IMR-90 (cell line): ENCODE measurements at places on chromosomes 6 and 20. TPM values are rescaled to one million over a fixed set of nuclear protein-coding genes. Genes with fewer than 3 reads are reported as not detected.

GRCh38 chr20:2816583-2817340 is 598 bp downstream of the TMEM239 start:
- DNase-seq, result peak; percentile 9

- no peak for DNase-seq
Observed at GRCh38 chr6:123480986-123481385, 155.8 kb downstream of the TRDN start.

GRCh38 chr6:30071081-30071818 is 4.3 kb downstream of the PPP1R11 start:
- DNase-seq, result peak; percentile 15

- no peak for DNase-seq
Observed at GRCh38 chr20:8267009-8267408, 134.9 kb downstream of the PLCB1 start.

- DNase-seq, result no peak
Observed at GRCh38 chr6:148983101-148983761, 236.4 kb downstream of the UST start.

DNA sequence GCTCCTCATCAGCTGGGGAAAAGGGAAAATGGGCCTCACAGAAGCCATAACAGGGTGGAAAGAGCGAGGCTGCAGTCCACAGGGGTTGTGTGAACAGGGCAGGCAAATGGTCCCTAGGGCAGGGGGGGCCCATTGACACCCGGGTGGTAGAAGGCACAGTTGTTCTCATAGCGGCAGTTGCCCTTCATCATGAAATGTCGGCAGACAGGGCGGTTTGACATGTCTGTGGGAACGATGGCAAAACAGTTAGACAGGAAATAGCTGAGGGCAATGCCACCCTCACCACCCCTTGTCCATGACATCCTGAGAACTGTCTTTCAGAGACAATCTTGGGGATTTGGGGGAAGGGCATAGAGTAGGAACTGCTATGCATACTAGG is 15.6 kb downstream of the PPP1R10 start:
- DNase-seq, result no peak

DNA sequence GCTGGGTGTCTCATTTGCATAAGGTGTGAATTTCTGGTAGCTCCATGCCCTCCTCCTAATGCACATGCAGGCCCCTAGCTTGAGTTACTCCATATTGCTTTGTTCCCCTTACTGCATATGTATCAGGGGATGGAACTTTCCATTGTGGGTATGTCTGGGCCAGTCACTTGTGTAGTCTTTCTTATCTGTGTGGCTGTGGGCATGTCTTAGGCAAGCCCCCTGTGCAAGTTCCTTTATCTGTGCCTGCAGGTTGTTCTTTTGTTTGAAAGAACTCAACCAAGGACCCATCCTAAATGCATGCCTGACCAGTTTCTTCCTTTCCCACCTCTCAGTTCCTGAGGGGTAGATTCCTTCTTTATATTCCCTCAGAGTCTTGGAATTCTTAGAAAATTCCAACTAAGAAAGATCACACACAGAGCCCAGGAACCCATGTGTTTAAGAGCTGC is 23.6 kb downstream of the MBOAT1 start:
- no peak for DNase-seq

DNA sequence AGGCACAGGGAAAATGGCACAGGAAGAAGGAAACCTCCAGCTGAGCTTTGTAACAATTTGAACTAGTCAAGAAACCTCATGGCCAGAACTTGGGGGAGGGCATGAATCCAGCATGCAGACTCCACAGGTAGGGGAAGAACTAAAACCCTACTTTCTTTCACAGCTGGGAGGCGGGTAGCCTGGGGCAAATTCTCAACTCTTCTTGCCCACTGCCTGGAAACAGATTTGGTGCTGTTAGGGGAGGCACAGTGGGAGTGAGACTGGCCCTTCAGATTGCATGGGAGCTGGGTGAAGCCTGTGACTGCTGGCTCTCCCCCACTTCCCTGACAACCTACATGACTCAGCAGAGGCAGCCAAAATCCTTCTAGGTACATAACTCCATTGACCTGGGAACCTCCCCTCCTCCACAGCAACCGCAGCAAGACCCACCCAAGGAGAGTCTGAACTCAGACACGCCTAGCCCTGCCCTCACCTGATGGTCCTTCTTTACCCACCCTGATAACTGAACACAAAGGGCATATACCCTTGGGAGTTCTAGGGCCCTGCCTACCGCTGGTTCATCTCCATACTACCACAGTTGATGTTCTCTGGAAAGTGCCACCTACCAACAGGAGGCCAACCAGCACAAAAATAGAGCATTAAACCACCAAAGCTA is 37.2 kb upstream of the TRIM27 start:
- no peak for DNase-seq

DNA sequence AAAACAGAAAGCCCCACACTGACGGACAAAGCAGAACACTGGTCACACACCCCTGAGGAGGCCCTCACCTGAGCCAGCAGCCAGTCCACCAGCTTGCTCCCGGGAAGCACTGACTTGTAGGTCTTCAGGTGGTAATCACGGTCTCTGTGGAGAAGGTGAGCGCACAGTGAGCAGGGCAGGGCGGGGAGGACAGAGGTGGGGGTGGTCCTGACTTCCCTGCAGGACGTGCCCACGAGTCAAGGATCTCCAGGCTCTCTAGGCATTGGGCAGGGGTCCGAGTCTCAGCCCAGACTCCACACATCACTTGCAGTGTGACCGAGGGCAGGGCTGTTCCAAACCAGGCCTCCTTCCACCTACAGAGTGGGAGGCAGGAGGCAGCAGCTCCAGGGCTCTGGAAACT is 151.7 kb downstream of the PREX1 start:
- DNase-seq, result no peak

DNA sequence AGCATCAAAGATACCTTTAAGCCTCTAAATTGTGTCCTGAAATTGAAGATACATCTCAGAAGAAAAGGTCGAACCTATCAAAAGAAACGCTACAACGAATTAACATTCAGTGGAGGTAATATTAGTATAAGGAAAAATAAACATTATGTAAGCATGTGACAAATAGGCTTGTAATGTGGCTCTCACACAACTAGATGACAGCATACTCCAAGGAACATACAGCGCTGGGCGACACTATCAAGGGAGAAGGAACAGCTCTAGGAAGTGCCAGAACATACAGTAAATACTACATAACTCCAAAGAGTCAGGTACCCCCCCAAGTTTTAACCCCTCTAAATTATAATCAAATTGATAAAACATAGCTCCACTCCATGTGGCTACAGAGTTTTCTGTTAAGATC is 103.5 kb downstream of the LAMP5 start:
- DNase-seq, result peak; percentile 22

DNA sequence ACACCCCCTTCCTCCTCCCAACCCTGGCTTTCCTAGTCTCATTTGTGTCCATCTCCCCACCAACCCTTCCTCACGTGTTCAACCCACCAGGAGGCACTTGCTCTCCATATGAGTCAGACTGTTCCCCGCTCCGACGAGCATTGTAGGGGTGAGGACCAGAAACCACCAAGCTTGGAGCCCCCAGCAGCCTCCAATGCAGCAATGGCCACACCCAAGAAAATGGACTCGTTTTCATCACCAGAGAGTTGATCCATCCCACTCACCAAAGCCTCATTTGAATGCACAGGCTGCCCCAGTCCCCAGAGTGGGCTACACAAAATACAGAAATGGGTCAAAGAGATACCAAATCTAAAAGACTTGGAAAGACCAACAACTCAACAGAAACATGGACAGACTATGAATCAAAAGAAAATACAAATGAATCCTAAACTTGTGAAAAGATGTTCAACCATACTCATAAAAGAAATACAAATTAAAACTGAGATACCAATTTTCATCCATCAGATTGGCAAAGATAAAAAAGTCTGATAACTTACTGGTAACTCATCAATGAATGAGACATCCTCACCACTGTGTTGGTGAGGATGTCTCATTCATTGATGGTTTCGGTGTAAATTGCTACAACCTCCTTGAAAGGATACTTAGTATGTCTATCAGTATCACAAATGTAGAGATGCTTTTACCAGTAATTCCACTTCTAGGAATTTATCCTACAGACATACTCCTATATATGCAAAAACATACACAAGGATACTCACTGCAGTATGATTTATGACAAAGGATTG is 68.1 kb downstream of the TRERF1 start:
- DNase-seq, result no peak

GRCh38 chr6:158760618-158761250 is 58.4 kb downstream of the EZR start:
- DNase-seq, result no peak

GRCh38 chr20:43379239-43379917 is 78.3 kb upstream of the SRSF6 start:
- peak; percentile 96 for DNase-seq

DNA sequence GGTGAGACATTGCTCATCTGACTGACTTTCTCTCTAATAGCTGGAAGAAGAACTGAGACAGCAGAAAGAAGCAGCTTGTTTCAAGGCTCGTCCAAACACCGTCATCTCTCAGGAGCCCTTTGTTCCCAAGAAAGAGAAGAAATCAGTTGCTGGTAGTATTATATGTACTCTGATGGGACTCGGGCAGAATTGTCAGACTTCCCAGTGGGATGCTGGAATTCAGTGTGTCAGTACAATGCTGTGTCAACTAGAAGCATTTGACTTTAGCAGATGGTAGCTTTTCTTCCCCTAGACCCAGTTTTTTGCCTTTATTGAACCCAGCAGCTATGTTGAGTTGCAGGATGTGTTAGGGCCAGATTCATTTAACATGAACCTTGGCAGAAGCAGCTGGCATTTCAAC is 21.8 kb upstream of the MYLK2 start:
- DNase-seq, result no peak

- DNase-seq, result peak; percentile 57
Observed at GRCh38 chr6:129370268-129370916, 339.6 kb downstream of the ARHGAP18 start.

DNA sequence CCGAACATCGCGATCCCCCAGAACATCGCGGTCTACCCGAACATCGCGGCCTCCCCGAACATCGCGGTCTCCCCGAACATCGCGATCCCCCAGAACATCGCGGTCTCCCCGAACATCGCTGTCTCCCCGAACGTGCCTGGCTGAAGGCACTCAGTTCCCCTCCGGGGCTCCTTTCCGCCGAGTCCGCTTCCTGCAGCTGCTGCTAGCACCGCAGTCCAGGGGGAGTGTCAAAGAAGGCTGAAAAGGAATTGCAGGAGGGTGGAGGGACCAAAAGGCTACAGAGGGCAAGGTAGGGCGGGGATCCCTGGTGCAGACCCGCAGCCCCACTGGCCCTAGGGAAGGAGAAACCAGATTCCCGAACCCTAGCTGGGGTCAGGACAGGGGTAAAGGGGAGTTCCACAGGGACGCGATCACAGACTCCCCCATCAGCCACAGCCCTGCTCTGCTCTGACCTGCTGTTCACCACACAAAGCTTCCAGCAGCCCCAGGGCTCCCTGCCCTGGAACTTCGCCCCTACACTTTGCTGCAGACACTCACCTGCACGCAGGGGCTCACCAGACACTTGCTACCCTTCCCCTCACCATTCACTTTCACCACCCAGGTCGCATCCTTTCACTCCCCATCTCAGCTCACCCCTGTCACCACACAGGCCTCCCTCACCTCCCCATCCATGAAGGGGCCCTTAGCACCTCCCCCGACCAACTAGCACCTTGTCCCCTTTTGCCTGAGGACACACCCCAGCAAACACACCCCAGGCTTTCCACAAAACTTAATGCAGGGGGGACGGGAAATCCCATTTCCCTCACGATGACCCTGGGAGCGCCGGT is 1.7 kb downstream of the ULBP1 start:
- DNase-seq, result no peak

DNA sequence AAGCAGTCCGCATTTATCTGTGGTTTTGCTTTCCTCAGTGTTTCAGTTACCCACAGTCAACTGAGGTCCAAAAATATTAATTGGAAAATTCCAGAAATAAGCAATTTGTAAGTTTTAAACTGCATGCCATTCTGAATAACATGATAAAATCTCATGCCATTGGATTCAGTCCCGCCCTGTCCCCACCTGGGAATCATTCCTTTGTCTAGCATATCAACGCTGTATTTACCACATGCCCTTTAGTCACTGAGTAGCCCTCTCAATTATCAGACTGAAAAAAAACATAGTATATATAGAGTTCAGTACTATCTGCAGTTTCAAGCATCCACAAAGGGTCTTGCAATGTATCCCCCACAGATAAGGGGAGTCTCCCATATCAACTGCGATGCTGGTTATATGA is 17.1 kb downstream of the RANBP9 start:
- no peak for DNase-seq

DNA sequence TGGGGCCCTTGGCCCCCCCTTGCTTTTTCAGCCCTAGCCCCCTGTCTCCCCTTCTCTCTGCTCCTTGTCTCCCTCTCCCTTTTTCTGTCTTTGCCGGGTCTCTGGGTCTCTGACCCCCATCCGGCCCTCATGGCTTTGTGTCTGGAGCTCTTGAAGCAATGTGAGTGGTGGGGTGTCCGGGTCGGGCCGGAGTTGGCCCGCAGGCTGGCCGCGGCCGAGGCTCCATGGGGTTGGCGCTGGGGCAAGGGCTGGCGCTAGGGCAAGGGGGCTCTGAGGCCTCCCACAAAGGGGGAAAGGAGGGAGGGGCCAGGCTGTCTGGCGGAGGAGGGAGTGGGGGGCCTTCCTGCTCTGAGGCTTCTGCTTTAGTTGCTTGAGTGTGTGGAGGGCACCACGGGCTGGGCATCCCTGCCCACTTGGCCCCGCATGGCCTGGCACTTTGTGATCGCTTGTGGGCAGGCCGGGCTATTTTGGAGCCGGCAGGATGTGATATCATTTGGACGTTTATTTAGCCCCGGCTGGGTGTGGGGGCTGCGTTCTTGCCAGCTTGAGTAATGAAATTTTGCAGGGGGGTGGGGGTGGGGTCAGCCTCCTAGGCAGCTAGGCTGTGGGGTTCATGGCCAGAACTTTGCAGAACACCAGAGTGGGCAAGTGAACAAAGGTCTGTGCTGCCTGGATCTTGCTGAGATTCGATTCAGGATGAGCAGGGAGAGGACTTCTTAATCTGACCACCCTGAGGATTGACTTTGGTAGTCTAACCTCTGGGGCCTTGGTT is 78.7 kb upstream of the MYL9 start:
- DNase-seq, result peak; percentile 60

- DNase-seq, result no peak
Observed at GRCh38 chr20:59822291-59823029, 111.0 kb downstream of the SYCP2 start.

GRCh38 chr6:54267798-54268197 is 40.4 kb upstream of the TINAG start:
- DNase-seq, result peak; percentile 60

The PRPH2 gene
- 0.90 and 1.0 TPM in 2 replicates for polyA plus RNA-seq

The TCP11 gene
- polyA plus RNA-seq, result 0.30 and 0.34 TPM in 2 replicates

The ZC2HC1B gene
- polyA plus RNA-seq, result not detected in 2 replicates

The MAK gene
- polyA plus RNA-seq, result not detected in 2 replicates

The GNRH2 gene
- polyA plus RNA-seq, result 0.16 and 0.21 TPM in 2 replicates

The FOXC1 gene
- 4.0 and 4.7 TPM in 2 replicates for polyA plus RNA-seq

The BMP5 gene
- polyA plus RNA-seq, result 0.02 TPM in 1 of 2 replicates, not detected in the other

The SLC17A1 gene
- polyA plus RNA-seq, result not detected in 2 replicates

The DPPA5 gene
- not detected in 2 replicates for polyA plus RNA-seq

The CCN6 gene
- not detected in 2 replicates for polyA plus RNA-seq
